ENCODE measurements at places on chromosomes 2 and 18. TPM values are rescaled to one million over a fixed set of nuclear protein-coding genes. Genes with fewer than 3 reads are reported as not detected.

- no peak overlapping the region for H3K27ac ChIP-seq
- DNase-seq = no peak
- no peaks in the 10 kb centered on the region for H3K27me3 ChIP-seq
- H3K4me1 ChIP-seq = peaks cover 5% of the 10 kb centered on the region
Measured at GRCh38 chr2:49002750-49003149, 151.6 kb downstream of the FSHR start.

- peaks cover 8% of the 10 kb centered on the region for H3K4me1 ChIP-seq
- no peak overlapping the region for H3K27ac ChIP-seq
- DNase-seq = no peak
- H3K4me3 ChIP-seq = no peak overlapping the region
Measured at GRCh38 chr2:120672526-120673204, 63.0 kb upstream of the GLI2 start.

DNA sequence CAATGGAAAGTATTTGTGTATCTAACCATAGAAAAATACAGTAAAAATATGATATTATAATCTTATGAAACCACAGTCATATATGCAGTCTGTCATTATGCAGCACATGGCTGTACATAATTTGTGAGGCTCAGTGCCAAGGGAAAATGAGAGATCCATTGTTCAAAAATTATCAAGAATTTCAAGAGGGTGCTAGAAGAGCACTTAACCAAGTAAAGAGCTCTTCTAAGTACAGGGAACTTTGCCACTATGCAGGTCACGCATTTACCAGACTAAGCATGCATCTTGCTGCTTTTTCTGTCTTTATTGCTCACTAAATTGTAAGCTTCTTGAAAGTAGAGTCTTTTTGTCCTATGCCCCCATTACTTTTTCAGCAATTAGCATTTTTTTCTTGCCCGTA, 438.0 kb downstream of the LRP1B start:
- no peak overlapping the region for H3K4me3 ChIP-seq
- H3K4me1 ChIP-seq = no peaks in the 10 kb centered on the region
- H3K36me3 ChIP-seq = no peaks in the 10 kb centered on the region
- no peaks in the 10 kb centered on the region for H3K27me3 ChIP-seq
- no peak overlapping the region for H3K27ac ChIP-seq

DNA sequence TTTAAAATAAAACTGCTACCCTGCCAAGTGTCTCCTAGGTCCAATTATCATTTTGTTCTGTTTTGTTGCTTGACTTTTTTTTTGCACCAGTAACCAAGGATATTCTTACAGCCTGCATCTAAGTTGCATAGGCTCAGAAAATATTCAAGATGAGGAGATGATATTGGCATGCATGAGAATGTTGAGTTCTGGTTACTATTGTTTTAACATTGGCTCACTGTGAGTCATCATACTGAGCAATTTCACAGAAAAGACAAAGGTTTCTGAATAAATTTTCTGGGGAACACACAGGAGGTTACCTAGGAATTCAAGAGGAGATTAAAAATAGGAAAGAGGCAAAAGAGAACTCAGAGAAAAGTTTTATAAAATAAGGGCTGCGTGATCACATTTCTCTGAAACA, 84.8 kb upstream of the POU3F3 start:
- peaks cover 6% of the 10 kb centered on the region for H3K4me1 ChIP-seq
- H3K36me3 ChIP-seq = peaks cover 3% of the 10 kb centered on the region
- H3K27ac ChIP-seq = no peak overlapping the region
- no peak for DNase-seq
- no peak overlapping the region for H3K4me3 ChIP-seq
- H3K27me3 ChIP-seq = no peaks in the 10 kb centered on the region

Gene SCN7A
- 0.39 TPM for total RNA-seq

GRCh38 chr2:201730651-201731285, 32.3 kb upstream of the MPP4 start:
- H3K27me3 ChIP-seq = no peaks in the 10 kb centered on the region
- H3K36me3 ChIP-seq = peaks cover 17% of the 10 kb centered on the region
- H3K27ac ChIP-seq = no peak overlapping the region
- DNase-seq = no peak
- no peak overlapping the region for H3K4me3 ChIP-seq

DNA sequence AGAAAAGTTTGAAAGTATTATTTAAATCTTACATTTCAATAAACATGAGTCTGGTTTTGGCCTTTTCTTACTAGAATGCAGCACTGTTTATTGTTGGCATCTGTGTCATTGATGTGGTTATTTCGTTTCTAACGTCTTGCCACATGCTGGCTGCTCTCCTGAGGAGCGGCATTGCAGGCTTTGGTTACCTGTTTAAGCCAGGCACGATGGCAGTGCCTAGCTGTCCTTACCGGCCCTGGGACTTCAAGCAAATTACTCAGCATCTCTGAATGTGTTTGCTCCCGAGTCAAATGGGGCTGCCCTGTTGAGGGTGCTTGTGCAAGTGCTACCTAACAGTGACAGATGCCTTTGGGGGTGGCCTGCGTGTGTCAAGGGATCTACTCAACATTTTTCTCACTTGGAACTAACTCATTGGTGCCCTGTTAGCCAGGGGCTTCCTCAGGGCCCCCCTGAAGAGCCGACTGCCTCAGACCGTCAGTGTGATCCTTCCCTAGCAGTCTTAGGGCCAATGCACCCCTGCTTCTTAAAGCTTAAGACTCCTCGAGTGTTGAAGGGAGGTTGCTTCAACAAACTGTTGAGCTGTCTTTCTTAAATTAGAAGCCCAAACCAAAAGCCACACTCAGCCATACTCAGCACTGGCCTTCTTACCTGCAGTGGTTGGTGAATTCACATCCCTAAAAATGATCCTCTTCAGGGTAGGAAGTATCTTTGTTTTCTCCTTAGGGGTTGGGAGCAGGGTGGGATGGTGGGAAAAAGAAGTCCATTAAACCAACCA, 151.5 kb downstream of the NCK2 start:
- no peak for DNase-seq
- H3K27me3 ChIP-seq = no peaks in the 10 kb centered on the region
- H3K36me3 ChIP-seq = peaks cover 63% of the 10 kb centered on the region
- H3K27ac ChIP-seq = no peak overlapping the region

GRCh38 chr2:28094739-28095138, 204.2 kb downstream of the BABAM2 start:
- H3K4me3 ChIP-seq = no peak overlapping the region
- no peak for DNase-seq
- no peaks in the 10 kb centered on the region for H3K36me3 ChIP-seq
- H3K4me1 ChIP-seq = no peaks in the 10 kb centered on the region
- no peaks in the 10 kb centered on the region for H3K27me3 ChIP-seq

Gene DOK6
- total RNA-seq = 4.0 TPM

DNA sequence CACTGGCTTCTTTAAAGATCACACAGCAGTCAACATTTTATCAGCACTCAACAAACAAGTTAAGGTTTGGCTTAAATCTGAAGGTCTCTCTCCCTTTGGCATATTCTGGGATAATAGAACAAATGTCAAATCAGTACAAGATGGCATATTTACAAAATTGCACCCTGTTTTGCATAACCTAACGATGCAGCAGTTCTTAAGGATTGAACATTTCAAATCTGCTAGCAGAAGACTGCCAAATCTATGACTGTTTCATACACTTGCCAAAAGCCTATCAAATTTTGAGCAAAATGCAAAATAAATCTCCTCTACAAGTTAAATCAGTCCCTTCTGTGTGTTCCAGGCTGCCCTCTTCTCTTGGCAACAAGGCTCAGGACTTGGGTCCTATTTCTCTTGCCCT, 73.6 kb downstream of the DPP4 start:
- H3K36me3 ChIP-seq = peaks cover 3% of the 10 kb centered on the region
- no peak overlapping the region for H3K4me3 ChIP-seq

Gene CDH19
- 14.7 TPM for total RNA-seq

DNA sequence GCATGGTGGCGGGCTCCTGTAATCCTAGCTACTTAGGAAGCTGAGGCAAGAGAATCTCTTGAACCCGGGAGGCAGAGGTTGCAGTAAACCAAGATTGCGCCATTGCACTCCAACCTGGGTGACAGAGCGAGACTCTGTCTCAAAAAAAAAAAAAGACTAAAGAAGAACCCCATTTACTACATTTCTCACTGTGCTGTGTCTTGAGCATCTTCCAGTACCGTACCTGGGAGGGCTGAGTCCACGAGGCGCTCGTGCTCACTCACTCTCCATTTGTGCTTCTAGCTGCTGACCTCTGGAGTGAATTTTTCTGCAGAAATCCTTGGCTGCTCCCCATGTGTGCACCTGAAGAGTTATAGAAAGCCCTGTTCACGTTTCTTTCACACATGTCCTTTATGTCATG, 204.8 kb downstream of the LDLRAD4 start:
- no peak for DNase-seq
- no peak overlapping the region for H3K4me3 ChIP-seq
- peaks cover under 1% of the 10 kb centered on the region for H3K4me1 ChIP-seq
- H3K36me3 ChIP-seq = no peaks in the 10 kb centered on the region
- H3K27ac ChIP-seq = no peak overlapping the region
- H3K27me3 ChIP-seq = no peaks in the 10 kb centered on the region

Gene CABYR
- total RNA-seq = 9.5 TPM

Gene GALNT1
- 92.3 TPM for total RNA-seq

Gene CFAP53
- 0.84 TPM for total RNA-seq

DNA sequence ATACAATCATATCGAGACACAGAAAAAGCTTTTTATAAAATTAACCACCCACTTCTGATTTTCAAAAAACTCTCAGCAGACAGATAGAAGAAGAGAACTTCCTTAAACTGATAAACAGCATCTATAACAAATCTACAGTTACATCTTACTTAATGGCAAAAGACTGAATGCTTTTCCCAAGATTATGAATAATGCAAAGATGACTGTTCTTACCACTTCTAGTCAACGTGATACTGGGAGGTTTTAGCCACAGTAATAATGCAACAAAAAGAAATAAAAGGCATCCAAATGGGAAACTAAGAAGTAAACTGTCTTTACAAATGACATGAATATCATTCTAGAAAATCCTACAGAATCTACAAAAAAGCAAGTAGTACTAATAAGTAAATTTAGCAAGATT, 58.0 kb upstream of the TMEM247 start:
- no peak overlapping the region for H3K27ac ChIP-seq
- no peak for DNase-seq
- H3K4me1 ChIP-seq = no peaks in the 10 kb centered on the region
- peaks cover 9% of the 10 kb centered on the region for H3K36me3 ChIP-seq
- H3K4me3 ChIP-seq = no peak overlapping the region

GRCh38 chr2:168821577-168821976, 19.1 kb downstream of the NOSTRIN start:
- no peak overlapping the region for H3K27ac ChIP-seq
- H3K27me3 ChIP-seq = no peaks in the 10 kb centered on the region
- no peak for DNase-seq
- peaks cover 19% of the 10 kb centered on the region for H3K4me1 ChIP-seq

DNA sequence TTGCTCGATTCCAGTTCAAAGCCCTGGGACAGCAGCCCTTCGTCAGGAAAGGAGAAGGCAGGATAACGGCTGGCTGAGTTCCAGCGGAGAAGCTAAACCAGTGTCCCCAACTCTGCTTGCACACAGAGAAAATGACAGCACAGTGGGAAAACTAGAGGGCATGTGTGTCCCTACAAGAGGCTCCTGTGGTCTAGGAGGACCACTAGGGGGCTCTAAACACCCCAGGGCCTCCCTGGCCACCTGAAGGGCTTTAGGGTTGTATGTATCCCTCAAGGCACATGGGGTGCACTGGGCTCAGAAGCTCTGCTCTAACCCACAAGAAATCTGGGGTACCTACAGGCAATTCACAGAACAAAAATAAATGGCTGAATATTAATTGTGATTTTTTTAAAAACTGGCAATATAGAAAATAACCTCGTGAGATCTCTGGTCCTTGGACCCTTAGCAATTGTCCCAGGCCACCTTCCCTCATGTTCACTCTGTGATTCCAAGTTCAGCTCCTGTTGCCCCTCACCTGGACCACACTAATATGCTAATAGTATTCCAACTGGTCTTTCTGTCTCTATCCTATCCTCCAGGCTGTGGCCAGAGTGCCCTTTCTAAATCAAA, 17.5 kb downstream of the STAT1 start:
- DNase-seq = no peak
- no peak overlapping the region for H3K4me3 ChIP-seq
- no peaks in the 10 kb centered on the region for H3K4me1 ChIP-seq
- peaks cover 31% of the 10 kb centered on the region for H3K36me3 ChIP-seq
- H3K27me3 ChIP-seq = no peaks in the 10 kb centered on the region
- H3K27ac ChIP-seq = no peak overlapping the region

DNA sequence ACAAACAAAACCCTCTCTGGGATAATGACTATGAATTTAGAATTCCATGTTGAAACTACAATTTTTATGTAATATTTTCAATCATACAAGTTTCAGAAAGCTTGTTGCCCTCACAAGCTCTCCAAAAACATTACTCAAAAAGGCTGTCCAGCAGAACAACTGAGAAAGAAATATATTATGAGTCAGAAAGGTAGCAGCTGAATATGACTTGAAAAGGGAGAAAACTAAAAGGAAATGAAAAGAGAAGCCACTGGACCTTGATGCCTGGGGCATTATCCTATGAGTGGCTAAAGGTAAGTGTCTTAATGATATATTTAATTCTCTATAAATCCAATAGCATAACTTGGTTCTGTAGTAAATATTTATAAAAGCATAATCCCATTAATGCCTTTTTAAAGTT, 61.8 kb downstream of the NXPH2 start:
- H3K27me3 ChIP-seq = no peaks in the 10 kb centered on the region
- H3K4me3 ChIP-seq = no peak overlapping the region
- no peak for DNase-seq
- H3K36me3 ChIP-seq = no peaks in the 10 kb centered on the region
- no peak overlapping the region for H3K27ac ChIP-seq
- H3K4me1 ChIP-seq = peaks cover 7% of the 10 kb centered on the region

DNA sequence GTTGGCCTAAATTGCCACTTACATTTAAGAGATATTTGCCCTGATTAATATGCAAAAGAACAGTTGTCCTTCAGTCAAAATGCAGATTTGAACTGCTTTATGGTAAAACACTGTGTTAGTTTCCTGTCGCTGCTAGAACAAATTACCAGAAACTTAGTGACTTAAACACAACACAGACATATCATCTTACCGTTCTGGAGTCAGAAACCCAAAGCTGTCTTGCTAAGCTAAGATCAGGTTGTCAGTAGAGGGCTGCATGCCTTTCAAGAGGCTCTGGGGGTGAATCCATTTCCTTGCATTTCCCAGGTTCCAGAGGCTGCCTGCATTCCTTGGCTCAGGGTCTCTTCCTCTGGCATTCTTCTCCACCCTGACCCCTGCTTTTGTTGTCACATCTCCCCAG, 149.5 kb downstream of the FAM161A start:
- DNase-seq = no peak
- H3K27me3 ChIP-seq = no peaks in the 10 kb centered on the region
- H3K4me3 ChIP-seq = no peak overlapping the region
- H3K4me1 ChIP-seq = no peaks in the 10 kb centered on the region
- H3K27ac ChIP-seq = no peak overlapping the region
- no peaks in the 10 kb centered on the region for H3K36me3 ChIP-seq

Gene RPIA
- total RNA-seq = 30.8 TPM

Measured in neural crest cell (in vitro differentiated cells).